ENCODE measurements at places on chromosomes 1 and 21. TPM values are rescaled to one million over a fixed set of nuclear protein-coding genes. Genes with fewer than 3 reads are reported as not detected.

The RGS18 gene
- total RNA-seq = not detected

- no peak for DNase-seq
These were observed 351.4 kb downstream of the HLX start for GRCh38 chr1:221230605-221231004.

The FCAMR gene
- not detected for total RNA-seq

DNA sequence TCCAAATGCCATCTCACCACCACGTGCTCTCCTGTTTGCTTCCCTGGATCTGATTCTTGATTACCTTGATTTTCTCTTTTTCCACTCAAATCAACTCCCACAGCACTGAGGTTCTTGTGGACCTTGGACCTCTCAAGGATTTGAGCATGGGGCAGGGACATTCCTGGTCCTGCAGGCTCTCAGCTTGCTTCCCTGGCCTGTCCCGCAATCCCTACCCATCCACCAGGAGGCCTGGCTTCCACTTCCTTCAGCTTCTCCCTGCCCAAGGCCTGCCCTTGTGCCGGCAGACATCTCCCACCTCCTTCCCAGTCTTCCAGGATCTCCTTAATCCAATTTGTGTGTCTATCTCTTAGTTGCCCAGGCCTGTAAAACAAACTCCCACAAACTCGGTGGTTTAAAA lies 21.6 kb downstream of the PLA2G2A start:
- DNase-seq = no peak

GRCh38 chr1:234617986-234618736 lies 8.2 kb upstream of the IRF2BP2 start:
- DNase-seq = no peak

The C8A gene
- not detected for total RNA-seq

The RBP7 gene
- total RNA-seq = not detected

The ETS2 gene
- 44.7 TPM for total RNA-seq

GRCh38 chr1:193568512-193568911 lies 382.1 kb upstream of the B3GALT2 start:
- DNase-seq = no peak

GRCh38 chr1:205013683-205014367 lies 29.2 kb upstream of the CNTN2 start:
- DNase-seq = no peak

The RHBG gene
- total RNA-seq = not detected

DNA sequence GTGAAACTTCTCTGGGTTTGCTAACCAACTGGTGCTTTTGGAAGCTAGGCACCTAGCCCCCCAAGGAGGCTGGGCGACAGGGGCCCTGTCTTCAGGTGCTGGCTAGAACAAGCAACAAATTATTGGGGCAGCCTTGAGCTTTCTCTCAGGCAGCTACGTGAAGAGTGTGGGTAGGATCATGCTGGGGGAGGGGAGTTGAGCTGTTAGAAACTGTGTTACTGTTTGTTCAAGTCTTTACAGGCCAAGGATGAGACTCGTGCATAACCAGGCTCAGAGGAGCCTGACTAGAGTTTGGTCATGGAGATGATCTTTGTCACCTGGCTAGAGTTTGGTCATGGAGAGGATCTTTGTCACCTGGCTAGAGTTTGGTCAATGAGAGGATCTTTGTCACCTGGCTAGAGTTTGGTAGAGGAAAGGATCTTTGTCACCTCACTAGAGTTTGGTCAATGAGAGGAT lies 12.6 kb upstream of the SCCPDH start:
- no peak for DNase-seq

DNA sequence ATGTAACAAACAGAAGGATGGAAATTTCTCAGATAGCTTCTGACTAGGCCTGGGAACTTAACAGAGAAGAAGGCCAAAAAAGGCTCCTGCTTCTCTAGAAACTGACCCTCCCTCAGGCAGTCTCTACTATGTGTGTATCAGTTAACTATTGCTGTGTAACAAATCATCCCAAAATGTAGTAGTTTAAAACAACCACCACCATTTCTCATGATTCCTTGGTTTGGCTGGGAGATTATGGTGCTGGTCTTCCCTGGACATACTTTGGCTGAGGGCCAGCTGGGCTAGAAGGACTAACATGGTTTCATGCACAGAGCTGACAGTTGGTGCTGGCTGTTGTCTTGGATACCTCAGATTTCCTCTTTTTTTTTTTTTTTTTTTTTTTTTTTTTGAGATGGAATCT lies 26.2 kb upstream of the CNN3 start:
- no peak for DNase-seq
